ENCODE measurements at places on chromosomes 5 and 9.

- no peak for DNase-seq
These were observed 155.6 kb upstream of the TAS2R1 start for GRCh38 chr5:9785751-9786150.

DNA sequence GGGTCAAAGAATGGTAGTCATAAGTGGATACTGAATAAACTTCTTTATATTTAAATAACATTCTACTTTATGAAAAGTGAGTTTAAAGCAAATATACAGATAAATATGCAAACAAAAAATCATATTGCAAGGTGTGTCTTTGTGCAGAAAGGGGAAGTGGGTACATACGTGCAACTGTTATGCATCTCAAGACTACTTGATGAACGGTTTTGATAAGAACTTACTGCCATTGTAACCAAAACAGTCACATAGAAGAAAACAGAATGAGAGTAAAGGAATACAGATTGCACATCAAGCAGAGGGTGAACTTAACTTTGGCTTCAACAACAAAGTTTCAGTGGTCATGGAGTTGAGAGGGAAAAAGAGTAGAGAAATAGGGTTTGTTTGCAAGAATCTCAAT is 9.9 kb downstream of the CAMK4 start:
- DNase-seq: no peak

- DNase-seq: no peak
These were observed 76.0 kb downstream of the CEMIP2 start for GRCh38 chr9:71692337-71692736.

DNA sequence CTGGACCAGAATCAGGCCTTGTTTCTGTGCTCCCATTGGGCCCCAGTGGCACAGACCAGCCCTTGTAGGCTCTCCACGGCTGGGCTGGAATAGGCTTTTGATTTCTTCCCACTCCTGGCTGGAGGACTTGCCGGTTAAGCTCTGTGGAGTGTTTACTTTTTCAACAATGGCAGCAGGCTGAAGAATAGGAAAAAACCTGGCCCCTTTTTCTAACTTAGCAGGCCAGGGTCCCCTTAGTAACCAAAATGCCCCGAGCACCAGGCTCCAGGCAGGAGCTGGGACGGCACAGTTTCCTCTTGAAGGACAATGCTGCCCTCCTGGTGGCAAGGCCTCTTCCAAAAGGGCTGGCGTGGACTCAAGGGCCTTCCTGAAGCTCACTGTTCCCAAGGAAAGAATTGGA is 230.3 kb downstream of the CRB2 start:
- no peak for DNase-seq

DNA sequence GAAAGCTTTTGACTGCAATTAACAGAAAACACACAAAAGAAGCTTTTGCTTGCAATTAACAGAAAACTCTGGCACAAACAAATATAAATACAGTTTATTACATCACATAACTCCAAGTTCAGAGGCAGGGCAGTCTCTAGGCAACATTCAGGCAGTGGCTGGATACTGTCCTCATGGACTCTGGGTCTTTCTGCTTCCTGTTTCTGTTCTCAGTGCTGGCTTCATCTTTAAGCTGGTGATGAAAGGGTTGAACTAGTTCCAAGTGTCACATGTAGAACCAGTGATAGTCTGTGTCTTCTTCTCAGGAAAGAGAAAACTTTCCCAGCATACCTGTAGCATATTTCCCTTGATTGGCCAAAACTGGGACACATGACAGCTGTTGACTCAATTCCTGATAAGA is 222.6 kb upstream of the GLRA1 start:
- peak; percentile 3 for DNase-seq

DNA sequence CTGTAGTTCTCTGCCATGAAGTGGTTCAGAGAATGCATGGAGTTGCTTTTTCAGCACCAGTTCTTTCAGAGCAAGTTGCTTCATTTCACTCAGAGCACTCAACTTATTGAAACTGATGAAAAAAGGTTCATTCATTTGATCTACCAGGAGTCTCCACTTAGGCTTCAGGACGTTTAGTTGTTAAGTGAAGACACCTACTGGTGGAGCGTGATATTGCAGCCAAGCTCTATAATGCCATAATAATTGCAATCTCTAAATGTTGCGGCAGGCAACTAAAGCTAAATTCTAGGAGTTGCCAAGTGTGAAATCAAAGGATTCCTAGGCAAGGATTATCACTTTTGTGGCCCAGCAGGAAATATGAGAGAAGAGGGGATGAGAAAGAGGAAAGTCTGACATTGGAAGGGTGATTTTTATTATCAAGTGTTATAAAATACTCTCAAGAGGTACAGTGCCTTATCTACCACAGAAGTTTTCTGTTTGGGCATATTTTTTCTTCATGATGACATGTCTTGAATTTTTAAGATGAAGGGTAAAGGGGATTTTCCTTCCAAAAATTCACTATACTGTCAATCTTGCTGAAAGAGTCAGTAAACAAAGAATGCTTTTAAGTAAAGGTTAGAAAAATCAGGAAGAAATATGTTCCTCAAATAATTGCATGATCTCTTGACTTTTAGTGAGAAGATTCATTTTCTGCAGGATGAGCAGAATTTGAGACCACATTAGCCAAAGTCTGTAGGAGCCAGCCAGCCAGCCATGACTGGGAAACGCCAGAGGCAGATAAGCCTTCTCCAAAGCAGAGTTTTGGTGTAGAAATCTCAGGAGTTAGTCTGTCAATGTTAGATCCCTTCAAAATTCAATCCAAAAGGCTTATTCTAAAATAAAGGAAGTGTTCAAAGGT is 83.4 kb downstream of the SH3PXD2B start:
- DNase-seq: peak; percentile 51

- no peak for DNase-seq
These were observed 409.2 kb downstream of the NFIB start for GRCh38 chr9:13904746-13905145.

GRCh38 chr5:60131504-60131903 is 238.0 kb upstream of the PDE4D start:
- DNase-seq: no peak

DNA sequence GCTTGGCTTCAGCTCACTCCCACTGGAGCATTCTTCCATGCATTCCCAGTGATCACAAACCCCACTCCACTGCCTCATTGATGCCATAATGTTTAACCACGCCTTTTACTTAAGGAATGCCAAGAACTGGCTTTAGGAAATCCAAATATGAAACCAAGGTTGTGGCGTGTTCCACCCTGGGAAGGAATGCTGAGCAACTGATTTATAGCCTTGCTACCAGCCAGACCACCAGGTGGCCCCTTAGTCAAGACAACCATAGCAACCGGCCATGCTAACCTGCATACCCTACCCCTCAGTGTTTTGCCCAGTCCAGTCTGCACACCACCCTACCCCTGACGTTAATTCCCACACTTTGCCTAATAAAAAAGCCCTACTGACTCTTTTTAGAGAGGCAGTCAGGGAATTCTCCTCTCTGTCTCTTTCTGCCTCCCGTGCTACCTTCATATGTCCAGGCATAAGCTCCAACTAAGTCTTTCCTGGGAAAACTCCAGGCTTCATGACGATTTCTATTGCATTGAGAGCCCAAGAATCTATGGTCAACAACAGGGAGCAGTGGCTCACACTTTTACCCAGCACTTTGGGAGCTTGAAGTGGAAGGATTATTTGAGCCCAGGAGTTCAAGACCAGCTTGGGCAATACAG is 27.0 kb upstream of the PRRC2B start:
- no peak for DNase-seq

- DNase-seq: no peak
These were observed 203.2 kb downstream of the RAB3C start for GRCh38 chr5:58786035-58786434.

DNA sequence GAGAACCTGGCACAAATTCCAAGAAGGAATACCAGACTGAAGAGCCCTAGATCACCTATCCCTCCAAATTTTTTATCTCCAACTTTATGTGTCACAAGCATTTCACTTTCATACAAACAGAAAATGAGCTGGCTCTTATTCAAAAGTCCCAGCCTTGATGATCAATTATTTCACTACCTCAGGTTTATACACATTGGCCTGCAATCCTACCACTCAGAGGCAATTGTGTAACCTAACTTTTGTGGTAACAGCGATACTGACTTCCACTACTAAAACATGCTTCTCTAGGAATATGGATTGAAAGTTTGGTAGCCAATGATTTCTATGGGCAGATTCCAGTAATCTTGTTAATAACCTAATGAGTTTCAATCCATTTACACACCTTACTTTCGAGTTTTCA is 10.5 kb downstream of the RNF38 start:
- DNase-seq: peak; percentile 41

GRCh38 chr5:53924392-53924791 is 364.0 kb downstream of the NDUFS4 start:
- no peak for DNase-seq

DNA sequence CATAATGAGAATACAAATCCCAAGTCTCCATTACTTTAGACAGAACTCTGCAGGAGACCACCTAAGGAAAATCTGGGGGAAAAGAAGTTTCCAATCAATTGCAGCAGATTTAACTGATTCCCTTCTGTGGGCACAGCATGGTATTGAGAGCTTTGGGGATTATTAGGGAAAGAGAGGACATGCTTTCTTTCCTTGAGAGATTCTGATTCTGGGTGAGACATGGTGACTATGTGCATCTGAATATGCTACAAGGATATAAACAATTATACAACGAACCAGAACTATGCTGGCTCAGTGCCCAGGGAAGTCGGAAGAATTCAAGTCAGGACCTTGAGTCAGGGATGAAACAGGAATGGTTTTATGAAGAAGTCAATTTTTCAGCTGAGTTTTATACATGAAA is 183.7 kb downstream of the PDE4D start:
- DNase-seq: no peak

DNA sequence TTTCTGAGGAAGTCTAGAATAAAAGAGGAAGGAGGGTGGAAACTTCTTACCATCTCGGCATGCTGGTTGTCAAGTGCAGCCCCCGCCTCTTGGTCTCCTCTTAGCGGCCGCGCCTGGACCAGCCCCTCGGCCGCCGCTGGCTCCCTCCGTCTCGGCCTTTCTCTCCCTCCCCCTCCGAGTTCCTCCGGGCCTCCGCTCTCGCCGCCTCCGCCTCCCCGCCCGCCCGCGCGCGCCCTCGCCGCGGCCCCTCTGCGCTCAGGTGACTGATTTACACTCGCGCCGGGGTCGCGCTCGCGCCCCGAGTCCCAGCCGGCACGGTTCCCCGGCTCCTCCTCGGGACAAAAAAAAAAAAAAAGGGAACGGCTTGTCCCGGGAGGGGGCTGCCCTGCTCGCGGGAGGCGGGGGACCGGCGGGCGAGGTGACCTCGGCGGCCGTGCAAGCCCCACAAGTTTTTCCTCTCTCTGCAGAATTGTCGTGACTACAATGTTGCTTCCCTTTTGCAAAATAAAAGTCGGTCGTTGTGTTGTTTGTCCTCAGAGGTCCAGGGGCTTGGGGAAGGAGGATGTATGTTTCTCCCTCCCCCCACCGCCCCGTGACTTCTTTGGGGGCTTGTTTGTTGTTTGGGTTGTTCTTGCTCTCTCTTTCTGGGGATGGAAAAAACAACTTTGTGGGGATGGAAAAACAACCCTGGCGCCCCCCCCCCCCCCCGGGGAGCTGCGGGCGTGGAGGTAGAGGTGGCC is at the start of gene BNC2:
BNC2 (minus strand) TSS at position 75 of the 740 bp plus-strand sequence; CDS start at position 53, 22 bp downstream.
- peak; percentile 26 for DNase-seq

DNA sequence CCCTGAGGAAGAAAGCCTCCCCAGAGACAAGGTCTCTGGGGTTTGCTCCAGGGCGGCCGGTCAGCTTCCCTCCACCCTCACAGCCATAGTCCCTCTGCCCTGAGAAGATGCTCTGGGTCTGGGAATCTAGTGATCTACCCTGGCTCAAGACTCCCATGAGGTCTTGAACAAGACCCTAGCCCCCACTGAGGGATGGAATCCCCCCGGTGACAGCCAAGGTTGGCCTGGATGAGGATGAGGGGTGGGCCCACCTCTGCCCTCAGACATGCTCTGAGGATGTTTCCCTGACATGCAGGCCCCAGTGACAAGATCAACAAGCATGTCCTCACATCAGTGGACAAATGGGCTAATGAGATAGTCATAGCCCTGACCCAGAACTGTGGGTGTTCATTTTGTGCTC is 138.6 kb downstream of the C5orf15 start:
- no peak for DNase-seq

DNA sequence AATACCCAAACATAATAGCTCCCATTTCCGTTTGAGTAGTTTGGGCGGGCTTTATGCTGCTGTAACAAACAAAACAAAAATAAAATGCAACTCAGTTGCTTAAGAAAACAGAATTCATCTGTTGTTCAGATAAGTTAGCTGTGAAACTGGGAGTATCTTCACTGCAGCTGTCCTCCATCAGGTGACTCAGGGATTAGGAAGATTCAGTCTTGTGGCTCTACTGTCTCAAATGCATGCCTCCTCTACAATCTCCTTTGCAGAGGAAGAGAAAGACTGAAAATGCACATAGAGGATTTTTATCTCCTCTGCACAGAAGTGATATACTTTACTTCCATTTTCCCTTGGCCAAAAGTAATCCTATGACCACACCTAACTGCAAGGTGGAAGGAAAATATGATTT is 883.7 kb downstream of the PTPRD start:
- no peak for DNase-seq

GRCh38 chr5:42989190-42989589 is 50.9 kb downstream of the ANXA2R start:
- no peak for DNase-seq

DNA sequence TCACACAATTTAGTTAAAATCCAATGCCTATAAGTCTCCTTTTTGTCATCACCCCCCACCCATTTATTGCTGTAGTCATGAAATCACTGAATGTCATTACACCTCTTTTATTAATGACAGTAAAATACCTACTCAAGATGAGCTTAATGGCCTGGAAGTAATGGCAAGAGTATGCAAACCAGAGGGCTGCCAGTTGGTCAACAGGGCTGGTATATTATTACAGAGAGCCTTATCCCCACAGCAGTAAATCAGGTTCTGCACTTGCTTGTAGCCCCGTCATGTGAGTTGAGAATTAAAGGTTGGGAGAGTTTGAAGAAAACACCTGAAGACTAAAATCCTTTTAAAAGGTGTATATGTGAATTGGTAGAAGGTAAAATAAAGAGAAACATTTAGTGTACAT is 372.4 kb downstream of the MAT2B start:
- DNase-seq: no peak

DNA sequence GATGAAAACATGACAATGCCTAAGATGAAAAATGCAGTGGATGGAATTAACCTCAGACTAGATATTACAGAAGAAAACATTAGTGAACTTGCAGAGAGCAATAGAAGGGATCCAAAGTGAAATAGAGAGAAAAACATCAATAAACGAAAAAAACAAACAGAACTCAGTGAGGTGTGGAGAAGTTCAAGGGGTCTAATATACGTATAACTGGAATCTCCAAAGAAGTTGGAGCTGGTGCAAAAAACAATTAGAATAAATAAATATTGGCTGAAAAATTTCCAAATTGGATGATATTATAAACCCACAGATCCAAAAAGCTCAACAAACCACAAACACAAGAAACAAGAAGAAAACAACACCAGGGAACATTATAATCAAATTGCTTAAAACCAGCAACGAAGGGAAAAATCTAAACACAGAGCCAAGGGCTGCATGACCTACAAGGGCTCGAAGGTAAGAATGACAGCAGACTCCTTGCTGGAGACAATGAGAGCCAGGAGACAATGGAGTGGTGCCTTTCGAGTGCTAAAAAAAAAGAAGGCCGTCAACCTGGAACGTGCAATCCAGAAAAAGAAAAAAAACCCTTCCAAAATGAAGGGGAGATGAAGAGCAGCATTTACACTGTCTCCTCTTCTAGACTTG is 11.8 kb downstream of the FAM163B start:
- DNase-seq: no peak

- no peak for DNase-seq
These were observed 492.7 kb upstream of the CLINT1 start for GRCh38 chr5:158351485-158352125.
